ENCODE measurements at places on chromosomes 12 and 14.

DNA sequence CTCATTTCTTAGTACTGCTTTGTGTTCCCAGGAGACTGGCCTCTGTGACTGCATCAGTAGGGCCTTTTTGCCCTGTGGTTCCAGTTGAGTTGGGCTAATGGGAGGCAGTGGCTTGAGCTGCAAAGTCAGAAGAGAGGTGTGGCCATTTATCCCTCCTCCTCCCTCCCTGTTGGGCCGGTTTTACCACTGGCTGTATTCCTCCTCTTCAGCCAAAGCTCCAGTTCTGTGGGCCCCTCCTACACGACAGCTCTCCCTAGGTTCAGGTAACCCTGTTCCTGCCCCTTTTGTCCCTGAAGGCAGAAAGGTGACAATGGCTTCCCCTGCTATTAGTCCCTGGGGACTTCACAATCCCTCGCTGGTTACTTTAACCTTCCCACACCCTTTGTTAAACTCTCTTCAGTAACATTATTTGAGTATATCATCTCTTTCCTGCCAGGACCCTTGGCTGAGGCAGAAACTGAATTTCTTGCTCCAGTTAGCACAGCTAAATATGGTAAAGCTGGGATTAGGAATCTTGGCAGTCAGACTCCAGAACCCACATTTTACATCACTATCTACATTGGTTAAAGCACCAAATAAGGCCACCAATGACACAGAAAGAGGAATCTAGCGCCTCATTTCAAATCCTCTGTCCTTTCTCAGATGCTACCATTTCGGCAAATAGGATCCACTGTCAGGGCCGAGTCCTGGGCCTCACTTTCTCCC lies 121.9 kb upstream of the SLC35F4 start:
- no peak for DNase-seq

- no peak for DNase-seq
Measured at GRCh38 chr12:91040096-91040755, 17.6 kb downstream of the KERA start.

DNA sequence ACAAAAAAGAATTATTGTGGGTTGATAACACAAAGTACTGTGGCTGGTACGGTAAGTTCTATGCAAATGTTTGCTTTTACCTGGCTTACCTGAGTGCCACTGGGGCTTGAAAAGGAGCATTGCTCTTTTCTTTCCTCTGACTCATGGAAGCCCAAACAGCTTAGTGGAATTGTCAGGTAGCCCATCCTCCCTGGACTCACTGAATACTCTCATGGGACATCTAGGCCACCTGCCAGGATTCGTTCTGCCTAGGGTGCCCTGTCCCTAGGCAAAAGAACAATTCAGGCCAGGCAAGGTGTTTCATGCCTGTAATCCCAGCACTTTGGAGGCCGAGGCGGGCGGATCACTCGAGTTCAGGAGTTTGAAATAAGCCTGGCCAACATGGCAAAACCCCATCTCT lies 22.5 kb upstream of the YAF2 start:
- no peak for DNase-seq

DNA sequence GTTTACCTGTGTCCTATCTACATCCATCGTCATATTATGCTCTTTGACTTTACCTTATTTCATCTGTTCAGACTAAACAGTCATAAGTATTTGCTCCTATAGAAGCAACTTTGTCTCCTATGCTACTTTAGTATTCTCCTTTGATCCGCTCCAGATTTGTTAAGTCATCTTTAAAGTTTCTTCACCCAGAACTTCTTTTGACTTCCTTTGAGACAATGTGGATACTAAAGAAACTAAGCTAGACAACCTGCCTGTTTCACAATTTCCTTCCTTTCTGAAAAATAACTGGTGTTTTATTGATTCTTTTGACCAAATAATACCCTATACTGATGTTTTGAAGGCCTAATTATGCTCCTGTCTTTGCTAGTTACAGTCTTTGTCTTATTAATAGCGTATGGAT lies 30.0 kb upstream of the LRRK2 start:
- DNase-seq: no peak

- DNase-seq: peak; percentile 47
Measured at GRCh38 chr12:43758247-43758727, 303 bp downstream of the PUS7L start.

DNA sequence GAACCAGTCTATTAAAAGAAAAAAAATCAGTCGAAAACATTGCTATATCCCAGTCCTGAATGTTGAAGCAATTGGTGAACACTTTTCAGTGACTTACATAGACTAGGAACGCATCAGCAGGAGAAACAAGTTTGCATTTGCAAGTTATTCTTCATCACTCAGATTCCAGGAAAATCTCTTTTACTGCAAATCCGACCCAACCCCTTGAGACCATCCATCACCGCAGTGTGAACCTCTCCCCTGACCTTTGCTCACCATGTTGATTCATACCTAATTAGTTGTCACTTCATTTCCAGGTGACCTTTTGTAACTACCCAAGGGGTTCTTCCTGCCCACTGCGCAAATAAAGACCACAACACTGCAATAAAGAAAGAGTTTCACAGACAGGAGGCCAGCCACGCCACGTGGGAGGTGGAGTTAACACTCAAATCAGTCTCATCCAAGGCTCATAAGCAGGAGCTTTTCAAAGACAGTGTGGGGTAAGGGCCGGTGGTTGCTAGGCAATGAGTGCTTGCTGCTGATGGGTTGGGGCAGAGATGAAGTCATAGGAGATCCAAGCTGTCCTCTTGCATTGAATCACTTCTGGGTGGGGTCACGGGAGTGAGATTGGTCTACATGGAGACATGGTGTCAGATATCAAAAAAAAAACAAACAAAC lies 241.3 kb upstream of the TMEM132C start:
- DNase-seq: no peak

DNA sequence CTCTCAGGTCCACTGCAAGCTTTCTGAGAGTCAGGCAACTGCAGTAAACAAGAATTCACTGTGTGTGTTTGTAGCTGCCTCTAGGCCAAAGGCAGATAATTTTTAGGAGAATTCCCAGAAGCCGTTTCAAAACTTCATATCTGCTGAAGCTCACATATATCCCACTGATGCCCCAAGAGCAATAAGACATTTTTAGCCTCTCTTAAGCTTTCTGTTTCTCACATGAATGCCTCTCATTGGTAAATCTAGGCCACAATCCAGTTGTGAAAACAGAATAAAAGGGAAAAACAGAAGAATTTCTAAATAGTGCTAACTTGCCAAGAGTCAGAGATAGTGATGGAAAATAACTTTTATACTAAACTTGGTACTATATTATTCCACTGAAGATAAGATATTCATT lies 48.5 kb upstream of the LIN7A start:
- no peak for DNase-seq

DNA sequence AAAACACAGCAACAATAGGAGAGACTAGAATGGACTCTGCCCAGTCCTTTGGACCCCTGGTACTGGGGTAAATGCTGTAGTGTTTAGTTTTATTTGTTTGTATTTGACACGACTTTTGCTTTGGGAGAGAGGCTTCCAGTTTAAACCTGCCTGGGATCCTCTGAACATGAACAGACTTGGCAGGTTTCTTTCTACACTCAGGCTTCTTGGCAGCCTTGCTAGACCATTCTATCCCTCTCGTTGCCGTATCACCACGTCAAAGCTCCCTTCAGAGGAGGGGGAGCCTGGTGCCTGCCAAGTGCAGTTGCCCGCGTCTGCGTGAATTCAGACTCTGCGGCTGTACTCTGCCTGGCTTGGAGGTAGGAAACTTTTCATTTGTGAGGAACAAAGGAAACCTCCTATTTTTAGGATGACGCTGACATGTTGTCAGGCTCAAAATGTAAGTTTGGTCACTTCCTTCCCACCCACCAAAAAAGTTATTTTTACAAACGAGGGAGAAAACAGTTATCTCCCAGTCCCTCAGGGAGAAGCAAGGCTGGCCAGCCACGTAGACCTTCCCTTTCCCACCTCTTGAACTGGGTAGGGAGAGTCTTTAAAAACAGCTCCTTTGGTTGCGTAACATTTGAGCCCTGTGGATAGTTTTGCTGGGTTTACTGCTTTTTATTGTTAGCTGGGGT lies 25.9 kb downstream of the CD9 start:
- no peak for DNase-seq

GRCh38 chr12:59059088-59059935 lies 139.0 kb upstream of the LRIG3 start:
- DNase-seq: no peak

DNA sequence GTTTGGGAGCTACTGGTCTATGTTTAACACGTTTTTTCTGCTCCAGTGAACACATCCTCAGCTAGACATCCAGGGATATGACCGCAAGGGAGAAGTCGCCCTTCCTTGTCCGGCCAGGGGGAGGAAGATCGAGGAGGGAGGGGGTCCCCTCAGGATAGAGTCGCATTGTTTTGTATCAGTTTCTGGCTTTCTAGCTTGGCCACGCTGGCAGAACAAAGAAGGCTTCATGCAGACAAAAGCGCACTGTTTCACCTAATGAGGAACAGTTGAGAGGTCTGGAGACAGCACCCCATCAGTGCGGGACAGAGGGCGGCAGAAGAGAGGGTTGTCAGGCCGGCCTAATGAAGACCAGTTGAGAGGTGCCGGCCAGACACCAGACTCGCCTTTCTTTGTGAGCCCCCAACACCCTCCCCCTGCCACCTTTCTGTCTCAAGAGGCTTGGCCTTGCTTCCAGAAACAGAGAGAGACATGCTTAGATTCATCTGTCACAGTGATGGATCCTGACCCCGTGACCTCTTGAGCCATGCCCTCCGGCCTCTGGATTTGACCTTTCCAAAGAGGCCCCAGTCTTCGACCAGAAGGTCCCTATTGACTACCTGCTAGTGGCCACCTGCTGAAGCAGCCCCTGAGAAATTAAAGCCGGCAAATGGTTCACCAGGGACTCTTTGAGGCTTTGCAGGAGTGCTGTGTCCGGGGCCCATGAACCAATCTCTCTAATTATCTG lies 254.7 kb upstream of the TBX3 start:
- no peak for DNase-seq

- DNase-seq: no peak
Measured at GRCh38 chr12:44544018-44544417, 332.1 kb downstream of the NELL2 start.

GRCh38 chr12:39081910-39082309 lies 176.5 kb upstream of the CPNE8 start:
- no peak for DNase-seq

- no peak for DNase-seq
Measured at GRCh38 chr12:88267630-88268029, 125.5 kb downstream of the TMTC3 start.

DNA sequence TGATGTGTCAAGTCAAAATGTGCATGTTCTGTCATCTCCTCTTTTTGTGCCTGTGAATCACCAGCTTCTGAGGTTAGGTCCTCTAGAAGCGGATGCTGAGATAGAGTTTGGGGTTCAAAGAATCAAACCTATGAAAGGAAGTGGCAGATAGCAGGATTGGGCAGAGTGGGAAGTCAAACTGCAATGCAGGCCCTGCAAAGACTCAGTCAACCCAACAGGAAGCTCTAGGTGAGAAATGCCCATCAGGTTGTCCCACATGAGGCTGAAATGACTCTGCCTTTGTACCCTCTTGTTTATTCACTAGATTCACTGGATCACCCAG lies 4.5 kb upstream of the MIA2 start:
- peak; percentile 51 for DNase-seq

DNA sequence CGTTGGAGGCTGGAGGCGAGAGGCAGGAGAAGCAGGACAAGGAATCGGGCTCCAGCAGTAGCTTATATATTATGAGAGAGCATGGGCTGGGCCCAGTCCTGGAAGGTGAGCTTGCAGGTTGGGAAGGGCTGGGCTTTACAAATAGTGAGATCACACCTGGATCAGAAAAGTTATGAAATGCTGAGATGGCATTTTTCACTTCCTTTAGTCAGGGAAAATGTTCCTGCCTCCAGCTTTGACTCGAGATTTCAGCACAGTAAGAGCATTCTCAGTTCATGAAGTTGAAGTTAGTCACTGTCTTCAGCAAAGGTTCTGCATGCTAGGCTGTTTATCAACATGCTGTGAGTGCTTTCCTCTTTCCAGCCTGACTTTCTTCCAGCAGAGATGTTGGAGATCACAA lies at the start of gene KRT6C:
TSS of gene KRT6C (minus strand) at position 38 of the 400 bp plus-strand sequence. CDS start 68 bp downstream, outside the sequence.
- DNase-seq: no peak

- no peak for DNase-seq
Measured at GRCh38 chr12:99068993-99069747, 424.1 kb downstream of the APAF1 start.

DNA sequence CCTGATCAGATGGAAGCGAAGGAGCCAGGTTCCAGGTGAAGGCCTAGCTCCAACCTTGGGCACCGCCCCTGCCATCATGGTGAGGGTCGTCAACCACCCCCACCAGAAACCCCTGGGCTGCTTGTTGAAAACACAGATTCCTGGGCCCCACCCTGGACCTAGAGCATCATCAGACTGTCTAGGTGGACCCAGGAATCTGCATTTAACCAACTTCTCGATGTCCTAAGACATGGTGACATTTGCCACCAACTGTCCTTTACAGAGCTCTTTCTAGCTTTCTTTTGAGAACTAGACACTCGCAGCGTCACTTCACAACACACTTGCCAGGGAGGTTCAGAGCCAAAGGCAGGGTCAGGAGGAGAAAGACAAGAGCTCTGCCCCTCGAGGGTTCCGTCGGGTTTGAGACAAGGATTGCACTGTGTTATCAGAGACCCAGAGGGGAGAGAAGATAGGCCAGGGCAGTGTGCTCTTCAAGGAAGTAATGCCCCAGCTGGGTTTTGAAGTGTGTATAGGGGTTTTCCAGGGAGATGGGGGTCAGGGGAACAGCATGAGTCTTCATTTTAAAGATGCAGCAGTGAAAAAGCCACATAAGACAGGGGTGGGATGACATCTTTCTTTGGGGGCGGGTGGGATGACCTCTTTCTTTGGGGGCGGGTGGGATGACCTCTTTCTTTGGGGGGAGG lies 24.6 kb downstream of the RFLNA start:
- no peak for DNase-seq

GRCh38 chr12:112308652-112309051 lies 73.6 kb downstream of the HECTD4 start:
- no peak for DNase-seq

DNA sequence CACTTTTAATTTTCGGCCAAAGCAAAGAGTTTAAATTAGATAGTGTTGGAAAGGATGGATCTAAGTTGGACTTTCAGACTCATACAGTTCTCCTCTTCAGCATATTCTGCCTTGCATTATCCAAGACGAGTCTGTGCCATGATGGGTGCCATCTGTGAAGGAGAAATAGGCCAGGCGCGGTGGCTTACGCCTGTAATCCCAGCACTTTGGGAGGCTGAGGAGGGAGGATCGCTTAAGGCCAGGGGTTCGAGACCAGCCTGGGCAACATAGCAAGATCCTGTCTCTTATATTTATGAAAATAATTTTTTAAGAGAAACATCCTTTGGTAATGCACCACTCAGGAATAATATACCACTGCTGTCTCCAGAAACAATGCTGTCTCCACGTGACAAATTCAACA lies 6.5 kb downstream of the AK7 start:
- no peak for DNase-seq

DNA sequence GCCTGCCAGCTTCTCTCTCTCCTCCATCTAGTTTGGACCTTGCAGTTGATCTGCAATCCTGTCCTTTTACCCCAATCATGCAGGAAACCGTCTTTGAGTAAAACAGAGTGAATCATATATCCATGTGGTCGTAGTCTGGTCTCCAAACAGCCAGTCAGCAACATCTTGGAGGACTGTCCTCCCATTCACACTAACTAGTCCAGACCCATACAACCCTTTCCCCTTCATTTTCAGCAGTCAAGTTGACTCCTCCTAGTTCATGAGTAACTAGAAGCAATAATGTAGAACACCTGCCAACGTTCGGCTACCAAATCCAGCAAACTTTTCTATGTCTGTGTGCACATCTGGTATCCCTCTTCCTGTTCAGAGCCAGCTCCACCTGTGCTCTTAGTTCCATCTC lies 10.8 kb upstream of the BIN2 start:
- DNase-seq: no peak

- DNase-seq: no peak
Measured at GRCh38 chr12:53051881-53052412, 2.1 kb downstream of the TNS2 start.

GRCh38 chr12:62642486-62642885 lies 175.9 kb downstream of the MON2 start:
- DNase-seq: no peak

All from activated CD4-positive, alpha-beta T cell treated with anti-CD3 and anti-CD28 coated beads, Interleukin-2, amount 50 U/mL, for 48 hours (primary cell).